ENCODE measurements at places on chromosomes 3 and 15.

GRCh38 chr15:80455668-80456442 is 51.7 kb downstream of the ARNT2 start:
- no peaks in the 10 kb centered on the region for H3K36me3 ChIP-seq
- no peak overlapping the region for H3K27ac ChIP-seq
- H3K4me1 ChIP-seq = no peaks in the 10 kb centered on the region
- DNase-seq = peak; percentile 28

DNA sequence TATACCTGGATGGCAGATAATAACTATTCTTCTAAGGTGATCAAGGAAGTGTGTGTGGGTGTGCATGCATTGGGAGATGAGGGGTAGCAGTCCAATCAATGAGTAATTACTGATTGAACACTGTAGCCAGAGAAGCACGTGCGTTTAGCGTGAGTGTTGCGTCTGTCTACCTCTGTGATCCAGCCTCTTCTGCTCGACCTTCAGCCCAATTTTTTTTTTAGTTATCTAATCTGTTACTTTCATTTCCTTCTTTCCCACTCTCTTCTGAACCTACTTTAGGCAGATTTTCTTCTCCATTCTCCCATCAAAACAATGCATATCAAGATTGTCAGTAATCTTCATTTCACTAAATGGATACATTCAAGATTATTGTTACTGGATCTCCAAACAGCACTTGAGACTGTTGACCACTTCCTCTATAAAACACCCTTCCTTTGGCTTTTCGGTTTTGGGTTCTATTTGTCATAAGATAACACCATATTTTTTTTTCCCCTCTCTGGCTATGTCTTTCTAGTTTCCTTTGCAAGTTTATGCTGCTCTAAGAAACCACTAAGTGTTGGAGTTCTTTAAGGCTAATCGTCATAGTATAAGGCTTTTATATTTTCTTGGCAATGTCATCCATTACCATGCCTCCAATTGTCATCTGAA is 41.0 kb downstream of the MCTP2 start:
- no peaks in the 10 kb centered on the region for H3K36me3 ChIP-seq
- H3K4me1 ChIP-seq = no peaks in the 10 kb centered on the region
- no peak overlapping the region for H3K4me3 ChIP-seq
- no peak for DNase-seq
- no peak overlapping the region for H3K27ac ChIP-seq

GRCh38 chr15:32834156-32834555 is 116.4 kb downstream of the GREM1 start:
- no peak for DNase-seq
- no peaks in the 10 kb centered on the region for H3K27me3 ChIP-seq
- no peaks in the 10 kb centered on the region for H3K4me1 ChIP-seq
- H3K36me3 ChIP-seq = no peaks in the 10 kb centered on the region
- no peak overlapping the region for H3K27ac ChIP-seq
- H3K4me3 ChIP-seq = no peak overlapping the region

DNA sequence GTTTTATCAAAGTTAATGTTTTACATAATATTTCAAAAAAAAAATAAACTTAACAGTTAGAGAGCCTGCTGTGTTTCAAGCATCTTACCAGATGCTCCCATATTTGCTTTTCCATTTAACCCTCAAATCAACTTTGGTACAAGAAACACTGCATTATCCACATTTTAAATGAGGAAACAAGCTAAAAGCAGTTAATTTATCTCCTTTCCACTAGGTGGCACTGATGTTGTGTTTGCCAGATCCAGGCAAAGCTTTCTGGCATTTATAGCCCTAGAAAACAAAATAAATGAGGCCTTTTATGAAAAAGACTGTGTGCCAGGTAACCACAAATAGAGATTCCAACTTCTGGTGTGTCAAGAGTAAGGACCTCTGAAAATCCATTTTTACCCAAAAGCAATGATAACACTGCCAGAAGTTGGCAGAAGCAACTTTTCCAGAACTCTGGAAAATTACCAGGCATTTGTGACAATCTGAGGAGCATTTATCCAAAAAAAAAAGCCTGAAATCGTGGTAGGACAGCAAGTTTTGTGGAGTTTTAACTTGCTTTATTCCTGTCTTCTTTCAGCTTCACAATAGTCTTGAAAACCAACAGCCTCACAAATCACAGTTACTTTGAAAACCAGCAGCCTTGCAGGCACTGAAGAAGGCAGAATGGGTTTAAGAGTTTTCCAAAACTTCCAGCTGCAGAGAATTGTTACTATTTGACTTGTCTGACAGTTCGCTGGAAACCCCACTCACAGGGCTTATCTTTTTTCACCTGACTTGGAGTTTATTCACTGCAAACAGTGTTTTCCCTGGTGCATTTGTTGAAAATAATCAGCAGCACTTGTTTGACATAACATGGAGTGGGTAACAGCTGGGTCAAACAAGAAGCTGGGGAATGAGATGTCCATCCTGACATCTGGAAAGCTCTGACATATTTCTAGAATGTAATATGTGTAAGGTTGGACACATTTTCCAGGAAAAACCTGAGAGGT is 9.2 kb downstream of the FAM162A start:
- H3K27ac ChIP-seq = no peak overlapping the region
- H3K27me3 ChIP-seq = no peaks in the 10 kb centered on the region
- H3K4me1 ChIP-seq = no peaks in the 10 kb centered on the region
- H3K36me3 ChIP-seq = no peaks in the 10 kb centered on the region

DNA sequence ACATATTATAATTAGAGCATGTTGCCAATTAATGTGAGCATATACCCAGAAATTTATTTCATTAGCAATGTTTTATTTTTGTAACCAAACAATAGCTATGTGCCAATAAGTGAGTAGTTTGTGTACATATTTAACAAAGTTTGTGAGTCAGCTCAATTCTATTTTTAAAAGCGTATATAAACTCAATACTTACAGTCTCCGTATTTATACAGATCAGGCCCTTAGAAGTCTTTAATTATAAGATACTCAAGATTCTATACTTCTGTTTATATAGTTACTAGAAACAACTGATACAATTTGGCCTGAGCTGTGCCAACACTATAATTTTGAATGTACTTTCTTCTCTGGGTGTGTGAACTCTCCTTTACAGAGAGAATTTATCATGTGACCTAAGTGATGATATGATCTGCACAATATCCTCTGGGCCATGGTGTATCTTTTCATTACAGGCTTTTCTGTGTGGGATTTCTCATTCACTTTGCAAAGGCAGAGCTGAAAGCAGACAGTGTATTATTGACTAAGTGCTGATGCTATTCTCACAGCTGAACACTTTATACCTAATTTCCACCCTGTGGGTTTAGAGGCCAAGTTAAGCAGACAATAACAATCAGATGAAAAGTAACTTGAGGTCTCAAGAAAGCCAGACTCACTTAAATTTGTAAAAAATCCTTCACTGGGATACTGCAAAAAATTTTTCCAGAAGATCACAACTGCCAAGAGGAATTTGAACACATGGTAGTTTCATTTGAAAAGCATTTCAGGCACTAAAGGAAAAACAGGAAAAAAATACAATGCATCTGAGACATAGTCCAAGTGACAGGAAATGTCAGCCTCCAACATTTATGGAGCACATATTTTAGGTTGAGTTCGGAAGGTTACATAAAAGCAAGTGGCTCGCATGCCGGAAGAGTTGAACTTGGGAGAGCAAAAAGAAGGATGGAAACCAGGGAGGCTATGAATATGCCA is 277.9 kb upstream of the SEMA6D start:
- no peak overlapping the region for H3K27ac ChIP-seq
- no peaks in the 10 kb centered on the region for H3K4me1 ChIP-seq
- no peaks in the 10 kb centered on the region for H3K36me3 ChIP-seq
- DNase-seq = no peak
- H3K4me3 ChIP-seq = no peak overlapping the region

GRCh38 chr3:157226173-157226847 is 66.4 kb upstream of the CCNL1 start:
- no peaks in the 10 kb centered on the region for H3K36me3 ChIP-seq
- H3K27me3 ChIP-seq = no peaks in the 10 kb centered on the region
- DNase-seq = no peak

DNA sequence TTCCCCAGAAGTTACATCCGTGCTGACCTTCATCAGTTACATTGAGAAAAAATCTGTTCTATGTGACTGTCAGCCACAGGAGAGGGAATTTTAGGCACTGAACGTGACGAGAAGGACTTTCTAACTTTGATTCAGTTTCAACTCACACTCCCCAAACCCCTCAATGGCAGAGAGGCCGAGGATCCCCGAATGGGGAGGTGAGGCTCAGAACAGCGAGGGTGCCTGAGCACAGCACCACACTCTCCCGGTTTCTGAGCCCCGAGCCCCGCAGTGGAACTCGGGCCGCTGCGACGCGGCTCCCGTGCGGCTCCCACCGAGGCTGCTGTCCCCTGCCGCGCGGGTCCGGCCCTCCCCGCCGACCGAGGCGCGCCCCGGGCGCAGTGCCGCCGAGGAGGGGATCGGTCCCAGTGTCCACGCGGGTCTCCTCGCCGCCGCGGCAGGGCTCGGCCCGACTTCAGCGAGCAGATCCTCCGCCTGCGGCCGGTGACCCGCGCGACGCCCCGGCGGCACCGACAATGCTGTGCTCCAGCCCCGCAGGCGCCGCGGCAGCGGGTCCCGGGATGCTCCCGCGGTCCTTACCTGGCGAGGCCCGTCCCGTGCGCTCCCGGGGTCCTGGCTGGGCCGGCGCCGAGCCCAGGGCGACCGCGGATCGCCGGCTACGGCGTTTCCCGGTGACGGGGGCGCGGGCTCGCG is 439 bp downstream of the CTXND1 start:
- H3K27ac ChIP-seq = peak overlapping the region; percentile 78
- H3K4me1 ChIP-seq = no peaks in the 10 kb centered on the region
- H3K36me3 ChIP-seq = no peaks in the 10 kb centered on the region
- DNase-seq = no peak

GRCh38 chr15:98121536-98121935 is 161.0 kb downstream of the ARRDC4 start:
- no peaks in the 10 kb centered on the region for H3K4me1 ChIP-seq
- H3K27ac ChIP-seq = no peak overlapping the region
- H3K27me3 ChIP-seq = no peaks in the 10 kb centered on the region
- DNase-seq = no peak

DNA sequence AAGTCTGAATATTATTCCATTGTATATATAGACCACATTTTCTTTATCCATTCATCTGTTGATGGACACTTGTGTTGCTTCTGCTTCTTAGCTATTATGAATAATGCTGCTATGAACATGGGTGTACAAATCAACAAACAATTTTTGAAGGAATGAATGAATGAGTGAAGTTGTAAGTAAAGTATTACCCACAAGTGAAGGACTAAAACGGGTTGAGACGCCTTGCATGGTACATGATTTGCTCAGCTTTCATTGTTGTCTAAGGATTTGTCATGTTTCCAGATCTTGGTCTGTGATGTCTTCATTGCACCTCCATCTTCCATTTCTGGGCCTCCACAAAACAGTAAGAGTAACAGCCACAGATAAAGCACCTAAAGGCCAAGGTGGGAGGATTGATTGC is 20.5 kb downstream of the IFT122 start:
- H3K4me3 ChIP-seq = no peak overlapping the region
- H3K36me3 ChIP-seq = no peaks in the 10 kb centered on the region
- no peaks in the 10 kb centered on the region for H3K4me1 ChIP-seq
- DNase-seq = no peak
- no peaks in the 10 kb centered on the region for H3K27me3 ChIP-seq

DNA sequence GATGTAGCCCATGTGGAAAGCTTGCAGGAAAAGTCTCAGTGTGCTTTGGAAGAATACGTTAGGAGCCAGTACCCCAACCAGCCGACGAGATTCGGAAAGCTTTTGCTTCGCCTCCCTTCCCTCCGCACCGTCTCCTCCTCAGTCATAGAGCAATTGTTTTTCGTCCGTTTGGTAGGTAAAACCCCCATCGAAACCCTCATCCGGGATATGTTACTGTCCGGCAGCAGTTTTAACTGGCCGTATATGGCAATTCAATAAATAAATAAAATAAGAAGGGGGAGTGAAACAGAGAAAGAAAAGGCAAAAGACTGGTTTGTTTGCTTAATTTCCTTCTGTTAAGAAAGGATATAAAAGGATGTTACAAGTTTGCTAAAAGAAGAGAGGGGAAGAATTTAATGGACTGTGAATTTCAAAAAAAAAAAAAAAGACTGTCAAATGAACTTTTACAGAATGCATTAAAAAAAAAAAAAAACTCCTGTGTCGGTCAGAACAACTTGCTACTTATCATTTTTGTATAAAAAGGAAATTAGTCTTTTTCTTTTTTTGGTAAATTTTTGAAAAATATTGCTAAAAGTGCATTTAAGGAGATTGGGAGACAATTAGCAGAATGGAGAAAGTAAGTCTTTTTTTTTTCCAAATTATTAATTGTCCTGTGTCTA is 7.0 kb downstream of the NR2F2 start:
- H3K4me3 ChIP-seq = peak overlapping the region; percentile 48
- H3K4me1 ChIP-seq = peaks cover 6% of the 10 kb centered on the region
- H3K27me3 ChIP-seq = no peaks in the 10 kb centered on the region
- DNase-seq = no peak
